ENCODE measurements at places on chromosomes 5 and 9.

- no peak for DNase-seq
Measured at GRCh38 chr5:93868851-93869250, 127.5 kb upstream of the POU5F2 start.

- DNase-seq = no peak
Measured at GRCh38 chr9:35718721-35719511, 13.1 kb downstream of the TLN1 start.

DNA sequence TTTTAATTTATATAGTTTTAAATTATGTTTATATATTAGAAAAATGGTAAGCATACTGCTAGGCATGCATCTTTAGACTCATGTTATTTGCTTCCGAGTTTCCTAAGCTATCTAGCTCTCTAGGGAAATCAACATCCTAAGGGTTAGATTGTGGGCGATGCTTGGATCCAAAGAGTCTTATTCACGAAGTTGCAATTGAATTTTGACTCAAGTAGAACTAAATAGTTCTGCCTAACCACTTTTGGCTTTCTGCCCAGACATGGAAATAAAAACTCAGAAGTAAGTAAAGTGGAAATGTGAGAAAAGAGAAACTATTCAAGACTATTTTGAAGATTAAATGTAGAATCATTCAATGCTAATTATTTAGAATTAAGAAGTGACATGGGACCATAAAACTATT, 440.4 kb downstream of the CDH18 start:
- DNase-seq = no peak

DNA sequence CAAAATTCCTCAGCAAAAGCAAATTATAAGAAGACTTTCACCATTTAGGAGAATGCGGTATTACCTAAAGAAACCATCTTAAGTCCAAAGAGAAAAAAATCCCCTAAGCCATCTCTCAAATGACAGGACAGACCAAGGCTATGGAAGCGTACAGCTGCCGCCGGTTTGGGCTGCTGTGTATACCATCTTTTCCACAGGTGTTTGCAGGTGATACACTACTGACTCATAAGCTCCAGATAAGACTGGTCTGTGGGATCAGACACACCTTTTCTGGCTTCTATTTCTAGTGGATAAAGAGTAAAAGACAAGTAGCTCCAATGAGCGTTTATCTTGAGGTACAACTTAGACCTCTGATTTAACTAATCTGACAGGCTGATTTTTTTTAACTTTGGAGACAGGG, 7.7 kb downstream of the CDKN2AIPNL start:
- DNase-seq = no peak

GRCh38 chr9:77505232-77505631, 142.9 kb downstream of the GNA14 start:
- DNase-seq = no peak

DNA sequence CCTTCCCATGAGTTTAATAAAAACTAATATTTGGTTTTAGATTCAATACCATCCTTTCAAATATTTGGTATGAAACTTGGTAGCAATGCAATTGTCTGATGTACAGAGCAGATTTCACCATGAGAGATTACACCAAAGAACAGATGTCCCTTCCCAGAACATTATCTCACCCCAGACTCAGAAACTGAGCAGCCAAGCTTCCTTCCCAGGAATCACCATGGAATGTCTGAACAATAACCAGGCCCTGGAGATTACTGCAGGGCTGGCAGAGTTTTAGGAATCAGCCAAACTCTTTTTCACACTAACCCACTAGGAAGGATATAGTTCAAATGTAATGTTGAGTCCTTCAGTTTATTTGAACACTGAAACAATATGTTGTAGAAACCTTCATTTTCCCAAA, 23.9 kb downstream of the CLTA start:
- no peak for DNase-seq

GRCh38 chr5:41509399-41510175, 814 bp downstream of the PLCXD3 start:
- no peak for DNase-seq
